ENCODE measurements at places on chromosomes 16 and 17.

- DNase-seq: no peak
These were observed 805 bp upstream of the TANC2 start for GRCh38 chr17:62965174-62965685.

- no peak for DNase-seq
These were observed 81.5 kb upstream of the MED9 start for GRCh38 chr17:17395246-17395802.

DNA sequence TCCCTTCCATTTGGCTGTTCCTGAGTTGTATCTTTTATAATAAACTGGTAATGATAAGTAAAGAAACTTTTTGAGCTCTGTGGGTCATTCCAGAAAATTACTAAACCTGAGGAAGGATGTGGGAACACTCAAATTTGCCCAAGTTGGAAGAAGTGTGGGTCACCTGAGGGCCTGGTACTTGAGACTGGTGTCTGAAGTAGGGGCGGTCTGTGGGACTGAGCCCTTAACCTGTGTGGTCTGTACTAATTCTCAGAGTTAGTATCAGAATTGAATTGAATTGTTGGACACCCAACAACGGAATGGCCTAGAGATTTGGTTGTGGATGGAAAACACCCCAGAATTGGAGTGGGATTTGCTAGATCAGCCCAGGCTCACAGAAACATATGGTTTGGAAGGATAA, 43.1 kb downstream of the IKZF3 start:
- no peak for DNase-seq

DNA sequence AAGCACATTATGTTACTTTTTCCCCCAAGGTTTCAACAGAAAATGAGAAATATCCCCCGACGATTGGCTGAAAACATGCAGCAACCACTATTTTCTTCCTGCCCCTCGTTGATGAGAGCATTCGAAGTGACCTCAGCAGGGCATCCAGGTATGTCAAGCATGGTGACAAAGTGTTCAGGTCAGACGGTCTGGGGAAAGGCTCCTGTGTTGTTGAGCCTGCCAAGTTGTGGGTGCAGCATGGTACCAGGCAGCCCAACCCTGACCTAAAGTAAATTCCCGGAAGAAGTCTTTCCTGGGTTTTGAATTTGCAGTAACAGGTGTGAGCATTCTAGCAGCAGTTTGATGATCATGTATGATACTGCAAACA, 51.7 kb upstream of the SEC14L1 start:
- DNase-seq: no peak

GRCh38 chr17:9981344-9981915, 76.4 kb upstream of the RCVRN start:
- no peak for DNase-seq

DNA sequence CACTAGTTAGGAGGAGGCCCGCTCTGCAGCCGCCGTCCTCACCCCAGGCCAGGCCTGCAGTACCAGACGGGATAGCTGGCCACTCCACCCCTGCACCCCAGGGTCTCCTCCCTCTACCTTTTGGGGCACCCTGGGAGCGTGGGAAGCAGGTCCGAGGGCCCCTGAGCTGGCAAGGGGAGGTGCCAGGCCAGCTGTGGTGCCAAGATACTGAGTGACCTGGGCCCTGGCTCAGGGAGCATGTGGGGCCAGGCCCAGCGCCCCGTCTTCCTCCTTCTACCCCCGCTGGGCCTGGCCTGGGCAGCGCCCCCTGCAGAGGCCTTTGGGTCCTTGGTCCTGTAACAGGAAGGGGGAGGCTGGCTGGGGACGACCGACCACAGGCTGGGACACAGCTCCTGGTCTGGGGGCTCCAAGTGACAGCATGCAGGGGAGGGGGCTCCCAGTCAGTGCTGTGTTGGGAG, 13.0 kb downstream of the PAM16 start:
- no peak for DNase-seq

All from COLO829 (cell line).